ENCODE measurements at places on chromosomes 3 and 15. TPM values are rescaled to one million over a fixed set of nuclear protein-coding genes. Genes with fewer than 3 reads are reported as not detected.

The MUC20 gene
- 4.5 TPM for total RNA-seq

The GOLGA6L9 gene
- total RNA-seq, result 1.2 TPM

The HACL1 gene
- total RNA-seq, result 48.9 TPM

The MORC1 gene
- total RNA-seq, result not detected

The ISG20 gene
- 1.9 TPM for total RNA-seq

The RPL4 gene
- 4,222 TPM for total RNA-seq
